A549 treated with AZD2906 at 1 μM for 4 hours (cell line): ENCODE measurements at places on chromosomes 5 and 9. TPM values are rescaled to one million over a fixed set of nuclear protein-coding genes. Genes with fewer than 3 reads are reported as not detected.

Gene LCP2
- not detected in 5 replicates for total RNA-seq

Gene PRSS3
- total RNA-seq = 8.7 to 11.1 TPM (median 10.8 TPM) in 5 replicates

Gene GLDC
- total RNA-seq = 10.7 to 13.9 TPM (median 12.2 TPM) in 5 replicates

Gene PCDHA9
- total RNA-seq = 0.01 TPM in 2 of 5 replicates, not detected in the others

Gene CORO2A
- total RNA-seq = 1.2 to 1.8 TPM (median 1.8 TPM) in 5 replicates

Gene PAPPA
- 23.2 to 30.4 TPM (median 29.1 TPM) in 5 replicates for total RNA-seq

Gene SLC22A4
- total RNA-seq = 4.8 to 6.3 TPM (median 5.5 TPM) in 5 replicates

Gene FOXD4L3
- 0.05 to 0.21 TPM (median 0.10 TPM) in 4 of 5 replicates, not detected in the other for total RNA-seq

Gene IL3
- not detected in 5 replicates for total RNA-seq

Gene CDX1
- total RNA-seq = 0.06 to 0.07 TPM in 2 of 5 replicates, not detected in the others

Gene IQGAP2
- total RNA-seq = 1.5 to 2.4 TPM (median 2.0 TPM) in 5 replicates

Gene ZBTB43
- 6.2 to 10.9 TPM (median 6.8 TPM) in 5 replicates for total RNA-seq

Gene CARTPT
- total RNA-seq = not detected in 5 replicates

Gene FABP6
- total RNA-seq = 0.48 to 1.2 TPM (median 1.00 TPM) in 5 replicates

Gene OTP
- total RNA-seq = 0.03 to 0.12 TPM (median 0.09 TPM) in 5 replicates

Gene EIF4E1B
- not detected in 5 replicates for total RNA-seq

Gene PCDHGA8
- 0.02 to 0.03 TPM (median 0.02 TPM) in 4 of 5 replicates, not detected in the other for total RNA-seq

Gene DNLZ
- total RNA-seq = 22.3 to 40.6 TPM (median 37.1 TPM) in 5 replicates

Gene PCAT7
- 0.43 to 0.76 TPM (median 0.55 TPM) in 5 replicates for total RNA-seq
